ENCODE measurements at places on chromosomes 5 and 9.

GRCh38 chr5:1910081-1910760, 27.5 kb upstream of the IRX4 start:
- DNase-seq: no peak

DNA sequence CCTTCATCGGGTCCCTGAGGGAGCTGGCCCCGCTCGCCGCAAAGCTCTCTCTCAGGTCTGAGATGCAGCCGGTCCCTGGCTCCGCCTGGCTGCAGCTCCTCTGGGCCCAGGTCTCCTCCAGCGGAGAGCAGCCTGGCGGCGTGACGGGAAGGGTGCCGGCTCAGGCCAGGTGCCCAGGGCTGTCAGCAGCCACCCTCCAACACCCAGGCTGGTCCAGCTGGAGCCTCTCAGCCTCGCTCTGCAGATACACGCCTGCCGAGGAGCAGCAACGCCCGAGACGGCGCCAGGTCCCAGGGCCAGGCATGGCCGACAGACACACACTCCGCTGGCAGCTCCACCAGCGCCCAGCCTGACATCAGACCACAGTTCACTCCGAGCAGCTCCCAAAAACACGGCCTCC, 25.6 kb downstream of the FAM163B start:
- no peak for DNase-seq

- no peak for DNase-seq
Observed at GRCh38 chr9:99253134-99253533, 31.1 kb downstream of the SEC61B start.

GRCh38 chr9:132990781-132991180, 12.3 kb downstream of the GFI1B start:
- no peak for DNase-seq

DNA sequence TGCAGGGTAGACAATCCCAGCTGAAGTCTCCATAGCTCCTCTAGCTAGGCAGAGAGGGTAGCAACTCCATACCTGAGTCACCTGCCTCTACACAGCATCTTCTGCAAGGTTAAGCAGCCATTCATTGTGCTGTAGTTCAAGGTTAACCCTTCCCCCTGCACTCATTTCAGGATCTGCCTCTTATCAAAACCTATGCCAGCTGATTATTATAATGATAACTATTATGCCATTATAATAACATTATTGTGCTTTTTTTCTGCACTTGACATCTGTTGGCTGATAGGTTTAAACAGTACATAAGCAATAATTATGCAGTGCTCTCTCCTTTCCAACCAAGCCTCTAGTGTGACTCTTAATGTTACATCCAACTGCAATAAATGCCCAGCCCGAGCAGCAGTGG, 17.3 kb downstream of the SIL1 start:
- no peak for DNase-seq
